Sigmoid colon (tissue), 7 donors: ENCODE measurements at places on chromosomes 1 and 21. TPM values are rescaled to one million over a fixed set of nuclear protein-coding genes. Genes with fewer than 3 reads are reported as not detected.

DNA sequence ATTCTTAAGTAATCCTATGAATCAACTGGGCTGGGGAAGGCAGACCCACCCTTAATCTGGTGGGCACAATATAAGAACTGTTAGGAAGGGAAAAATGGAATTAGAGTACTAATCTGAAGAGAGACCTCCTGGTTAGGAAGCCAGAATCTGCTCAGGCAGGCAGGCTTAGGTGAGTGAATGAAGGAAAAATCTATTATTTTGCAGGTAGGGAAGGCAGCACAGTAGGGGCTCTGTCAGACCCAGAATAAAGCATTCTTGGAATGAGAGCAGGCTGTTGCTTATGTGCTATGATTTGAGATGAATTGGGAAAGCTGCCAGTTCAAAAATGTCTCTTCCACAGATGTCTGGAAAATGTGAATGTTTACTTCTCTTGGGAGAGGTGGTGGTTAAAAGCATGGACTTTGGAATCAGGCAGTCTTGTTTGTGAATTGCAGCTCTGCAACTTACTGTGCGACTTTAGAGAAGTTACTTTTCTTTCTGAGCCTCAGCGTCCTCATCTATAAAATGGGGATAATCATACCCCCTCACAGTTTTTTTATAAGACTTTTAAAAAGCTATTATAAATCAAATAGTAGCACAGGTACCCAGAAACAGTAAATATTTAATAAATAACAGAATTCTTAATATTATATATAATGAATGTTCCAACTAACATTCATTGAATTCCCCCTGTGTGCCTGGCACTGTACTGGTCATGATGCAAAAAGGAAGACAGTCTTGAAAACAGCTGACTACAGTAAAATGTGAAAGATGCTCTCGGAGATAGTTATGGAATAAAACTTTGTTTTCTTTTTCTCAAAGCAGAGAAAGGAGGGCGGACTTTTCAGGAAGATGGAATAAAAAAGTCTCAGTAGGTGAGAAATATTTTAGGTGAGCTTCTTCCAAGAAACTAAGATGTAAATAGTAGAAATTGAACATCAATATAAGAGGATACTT is 15.3 kb upstream of the ZNF644 start:
- no peak for DNase-seq

- DNase-seq, result no peak
Observed at GRCh38 chr1:214003233-214003632, 15.5 kb downstream of the PROX1 start.

Gene MX2
- total RNA-seq, result 5.1 TPM

Gene ALPL
- 0.49 TPM for total RNA-seq

- no peak for DNase-seq
Observed at GRCh38 chr1:93021539-93022134, 57.4 kb upstream of the MTF2 start.
